Effector CD4-positive, alpha-beta T cell (primary cell): ENCODE measurements at places on chromosomes 5 and 9.

DNA sequence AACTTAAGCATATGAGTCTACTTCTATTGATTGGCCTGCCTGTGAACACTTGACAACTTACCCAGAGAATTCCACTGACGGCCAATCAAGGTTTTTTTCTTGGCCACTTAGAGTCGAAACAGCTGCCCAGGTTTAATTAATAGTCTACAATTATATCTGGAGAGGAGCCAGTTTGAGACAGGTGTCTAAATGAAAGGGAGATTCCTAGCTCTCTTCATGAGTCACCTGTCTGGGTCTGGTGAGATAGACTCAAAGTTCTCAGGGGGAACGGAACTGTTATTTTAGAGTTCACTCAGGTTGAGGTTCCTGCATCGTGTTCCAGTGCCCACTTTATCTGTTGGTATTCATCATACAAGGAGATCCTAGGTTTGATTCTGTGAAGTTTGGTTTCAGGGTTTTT, 111.0 kb downstream of the CD180 start:
- no peak for DNase-seq

- DNase-seq, result peak; percentile 91
Observed at GRCh38 chr9:83707768-83708514, at the start of gene UBQLN1. TSS of gene UBQLN1 (minus strand) at chr9:83707958. CDS start at chr9:83707679, 279 bp downstream.

GRCh38 chr5:126884269-126884819, 107.4 kb downstream of the LMNB1 start:
- no peak for DNase-seq

- no peak for DNase-seq
Observed at GRCh38 chr5:944992-945685, 52.5 kb downstream of the TRIP13 start.

GRCh38 chr9:14650596-14650995, 42.6 kb downstream of the ZDHHC21 start:
- no peak for DNase-seq

GRCh38 chr5:36242534-36243485, 1.1 kb upstream of the NADK2 start:
- no peak for DNase-seq

DNA sequence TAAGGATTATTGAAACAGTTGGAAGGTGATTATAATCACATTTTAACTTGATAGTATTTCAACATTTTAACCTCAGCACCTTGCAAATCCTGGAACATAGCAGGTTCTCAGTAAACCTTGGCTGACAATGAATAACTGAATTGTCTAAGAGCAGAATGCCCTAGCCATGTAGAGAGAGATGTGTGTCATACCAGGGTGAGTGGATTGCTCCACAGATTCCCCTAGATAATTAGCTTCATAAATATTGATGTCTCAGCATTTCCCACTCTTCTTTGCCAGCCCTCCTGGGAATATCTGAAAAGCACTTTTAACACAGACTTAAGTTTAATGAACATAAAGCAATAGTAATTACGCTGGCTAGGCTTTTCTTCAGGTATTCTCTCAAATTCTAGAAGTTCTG, 363.5 kb downstream of the MAN2A1 start:
- no peak for DNase-seq

DNA sequence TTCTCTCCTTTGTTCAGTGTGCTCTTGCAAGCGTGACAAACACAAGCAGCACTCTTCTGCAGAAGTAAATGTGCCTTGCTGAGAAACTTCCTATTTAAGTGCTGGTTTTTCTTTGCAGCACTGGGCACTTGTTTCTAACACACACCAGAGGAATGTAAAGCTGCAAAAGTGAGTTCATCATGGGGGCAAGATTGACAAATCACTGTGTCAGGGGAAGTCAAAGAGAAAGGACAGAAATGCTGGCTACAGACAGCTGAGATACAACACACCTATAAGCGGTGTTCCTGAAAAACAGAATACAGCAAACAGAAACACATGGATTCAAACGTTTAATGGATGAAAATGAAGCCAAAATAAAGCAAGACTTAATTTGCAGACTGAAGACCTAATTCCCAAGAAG, 19.6 kb downstream of the ROR2 start:
- no peak for DNase-seq

GRCh38 chr5:62643556-62644451, 65.2 kb downstream of the LRRC70 start:
- DNase-seq, result no peak

- no peak for DNase-seq
Observed at GRCh38 chr9:137313326-137313936, 11.4 kb upstream of the NRARP start.

GRCh38 chr5:170269579-170269978, 28.0 kb downstream of the LCP2 start:
- DNase-seq, result peak; percentile 51
